ENCODE measurements at places on chromosomes 1 and 21. TPM values are rescaled to one million over a fixed set of nuclear protein-coding genes. Genes with fewer than 3 reads are reported as not detected.

The CD55 gene
- 17.7 TPM for total RNA-seq

The SPRR1A gene
- not detected for total RNA-seq

The ABL2 gene
- total RNA-seq = 85.4 TPM

The ALPL gene
- total RNA-seq = 1.5 TPM

The ZP4 gene
- not detected for total RNA-seq

The LCE2A gene
- 0.33 TPM for total RNA-seq

The CHIT1 gene
- total RNA-seq = not detected

The LAMC2 gene
- 2.8 TPM for total RNA-seq

The KLF17 gene
- 0.50 TPM for total RNA-seq

The SPRR3 gene
- total RNA-seq = not detected

The PTPRU gene
- 25.8 TPM for total RNA-seq

The CD247 gene
- total RNA-seq = not detected

The CAPZA1 gene
- 201 TPM for total RNA-seq

The MATN1 gene
- total RNA-seq = not detected

The SLC45A1 gene
- total RNA-seq = 2.3 TPM

The GSTM1 gene
- not detected for total RNA-seq

The FAM43B gene
- under 0.01 TPM for total RNA-seq

The WLS gene
- 156 TPM for total RNA-seq

The NPL gene
- total RNA-seq = 2.6 TPM

The CASQ2 gene
- total RNA-seq = not detected

The PDE9A gene
- 1.8 TPM for total RNA-seq

The STUM gene
- total RNA-seq = not detected

The RAB29 gene
- total RNA-seq = 26.2 TPM

The F3 gene
- 50.8 TPM for total RNA-seq

The WDR64 gene
- total RNA-seq = not detected

The DCST1 gene
- total RNA-seq = not detected

The MXRA8 gene
- 397 TPM for total RNA-seq

The IPO13 gene
- 18.5 TPM for total RNA-seq

The ITLN2 gene
- total RNA-seq = not detected

The SPSB1 gene
- 20.6 TPM for total RNA-seq

The SESN2 gene
- total RNA-seq = 55.2 TPM

The SOX13 gene
- total RNA-seq = 1.5 TPM

The ADAMTS5 gene
- total RNA-seq = 3.9 TPM

The FLG gene
- not detected for total RNA-seq

The TDRD5 gene
- not detected for total RNA-seq

The TUFT1 gene
- 18.2 TPM for total RNA-seq

The A3GALT2 gene
- total RNA-seq = not detected

The LENEP gene
- 0.26 TPM for total RNA-seq

The CFH gene
- 146 TPM for total RNA-seq

The IL24 gene
- not detected for total RNA-seq

The LCK gene
- total RNA-seq = not detected

All from fibroblast of lung (primary cell).